LHCN-M2 (cell line): ENCODE measurements at places on chromosomes 2 and 18.
A peak's percentile ranks its signal among the peaks of the same experiment; 100 is the strongest.

DNA sequence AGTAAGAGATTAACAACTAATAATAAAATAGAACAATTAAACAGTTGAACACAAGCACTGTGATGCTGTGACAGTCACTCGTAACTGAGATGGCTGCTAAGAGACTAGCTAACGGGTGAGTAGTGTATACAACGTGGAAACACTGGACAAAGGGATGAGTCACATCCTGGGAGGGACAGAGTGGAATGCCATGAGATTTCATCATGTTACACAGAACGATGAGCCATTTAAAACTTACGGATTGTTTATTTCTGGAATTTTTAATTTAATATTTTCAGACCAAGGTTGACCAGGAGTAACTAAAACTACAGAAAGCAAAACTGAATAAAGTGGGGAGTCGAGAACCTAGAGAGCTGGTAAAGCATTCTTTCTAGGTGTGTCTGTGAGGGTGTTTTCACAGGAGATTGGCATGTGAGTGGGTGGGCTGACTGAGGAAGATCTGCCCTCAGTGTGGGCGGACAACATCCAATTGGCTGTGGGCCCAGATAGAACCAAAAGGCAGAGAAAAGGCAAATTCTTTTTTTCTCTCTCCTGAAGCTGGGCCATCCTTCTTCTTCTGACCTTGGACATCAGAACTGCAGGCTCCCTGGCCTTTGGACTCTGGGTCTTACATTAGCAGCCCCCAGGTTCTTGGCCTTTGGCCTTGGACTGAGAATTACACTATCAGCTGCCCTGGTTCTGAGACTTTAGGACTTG, 14.6 kb downstream of the TMSB10 start:
- peak; percentile 98 for DNase-seq

GRCh38 chr2:159912580-159912979, 114.6 kb upstream of the CD302 start:
- DNase-seq, result no peak

- DNase-seq, result no peak
Measured at GRCh38 chr18:9325716-9326115, 8.9 kb upstream of the TWSG1 start.

DNA sequence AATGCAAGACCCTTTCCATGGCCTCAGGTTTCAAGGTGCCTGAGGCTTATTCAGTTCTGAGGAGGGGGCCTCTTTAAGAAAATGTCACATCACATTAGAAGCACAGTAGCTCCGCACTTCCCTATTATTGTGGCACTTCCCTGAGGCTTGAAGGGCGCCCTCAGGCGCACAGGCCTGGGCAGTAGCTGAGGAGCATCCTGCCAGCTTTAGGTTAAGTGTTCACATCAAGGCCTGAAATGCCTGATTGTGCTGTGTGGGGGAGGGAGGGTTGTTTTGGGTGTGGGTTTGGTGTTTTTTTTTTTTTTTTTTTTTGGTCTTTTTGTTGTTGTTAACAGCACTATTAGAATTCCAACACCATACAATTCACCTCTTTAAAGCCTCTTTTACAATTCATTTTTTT, 107.9 kb downstream of the CABLES1 start:
- no peak for DNase-seq

GRCh38 chr18:650428-650858, 7.0 kb upstream of the TYMS start:
- DNase-seq, result no peak

DNA sequence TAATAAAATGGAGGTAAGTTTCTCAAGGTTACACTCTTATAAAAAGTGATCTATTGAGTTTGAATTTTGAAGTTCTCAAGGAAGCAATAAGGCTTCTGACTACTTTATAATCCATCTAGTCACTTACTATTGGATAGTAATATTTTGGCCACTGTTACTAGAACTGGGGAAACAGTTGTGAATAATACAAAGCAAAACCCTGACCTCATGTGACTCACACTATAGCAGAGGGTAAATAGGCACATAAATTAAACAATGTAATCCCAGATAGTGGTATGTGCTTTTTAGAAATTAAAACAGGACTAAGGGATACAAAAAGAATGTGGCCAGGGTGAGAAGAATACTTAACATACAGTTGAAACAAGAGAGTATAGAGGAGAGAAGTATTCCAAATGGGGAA, 78.6 kb downstream of the CALCRL start:
- peak; percentile 24 for DNase-seq

GRCh38 chr2:41989501-41990180, 58.2 kb upstream of the PKDCC start:
- DNase-seq, result no peak

DNA sequence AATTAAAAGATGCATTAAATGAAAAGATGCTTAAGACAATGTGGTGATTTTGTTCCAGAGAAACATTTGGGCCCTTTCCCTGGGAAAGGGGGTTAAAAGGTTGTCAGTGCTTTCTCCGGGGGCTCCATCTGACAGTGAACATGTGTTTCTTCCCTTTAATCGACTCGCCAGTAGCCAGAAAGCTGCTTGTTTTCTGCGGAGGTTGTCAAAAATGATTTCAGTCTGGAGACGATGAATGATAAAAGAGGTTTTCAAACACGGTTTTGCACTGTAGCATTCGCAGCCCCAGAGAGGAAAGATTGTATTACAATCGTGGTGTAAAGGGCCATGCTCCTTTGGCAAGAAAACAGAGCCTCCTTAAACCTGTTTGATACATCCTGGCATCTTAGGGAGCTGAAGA, 111.5 kb upstream of the MEIS1 start:
- DNase-seq, result no peak

DNA sequence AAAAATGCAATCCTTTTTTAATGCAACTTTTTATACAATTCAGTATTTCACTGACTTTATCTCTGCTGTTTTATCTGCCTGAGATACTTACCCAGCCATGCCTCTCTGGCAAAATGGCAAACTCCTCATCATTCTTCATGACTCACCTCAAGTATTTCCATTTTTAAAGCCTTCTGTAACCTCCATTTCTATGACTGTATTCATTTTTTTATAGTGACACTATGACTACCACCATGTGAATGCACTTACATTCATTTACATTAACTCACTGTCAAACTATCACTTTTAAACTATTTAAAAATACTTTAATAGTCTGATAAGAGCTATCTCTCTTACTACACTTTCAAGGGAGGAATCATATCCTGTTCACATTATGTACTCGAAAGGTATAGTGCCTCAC, 99.4 kb upstream of the SCN7A start:
- DNase-seq, result peak; percentile 7

GRCh38 chr2:44549099-44549471, 187.3 kb downstream of the CAMKMT start:
- DNase-seq, result peak; percentile 92

DNA sequence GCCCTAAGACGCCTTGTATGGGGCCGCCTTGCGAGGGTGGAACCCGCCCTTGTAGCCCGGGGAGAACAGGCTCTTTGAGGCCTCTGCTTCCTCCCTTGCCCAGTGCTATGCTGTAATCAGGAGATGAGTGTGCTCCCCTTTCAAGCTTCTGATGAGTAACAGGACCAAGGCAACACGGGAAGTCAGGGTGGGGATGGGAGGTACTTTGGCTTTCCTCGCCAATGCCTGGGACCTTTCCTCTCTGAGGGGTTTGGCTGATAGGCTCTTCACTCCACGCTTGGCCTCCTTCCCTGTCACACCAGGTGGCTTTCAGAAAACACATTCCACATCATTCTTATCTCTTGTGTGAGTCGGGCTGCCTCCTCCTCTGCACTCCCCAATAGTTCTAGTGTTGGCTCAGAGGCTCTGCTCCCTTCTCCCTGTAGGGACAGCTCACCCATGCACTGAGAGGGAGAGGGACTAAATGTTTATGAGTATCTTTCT, 223.7 kb upstream of the TRIB2 start:
- DNase-seq, result peak; percentile 22

DNA sequence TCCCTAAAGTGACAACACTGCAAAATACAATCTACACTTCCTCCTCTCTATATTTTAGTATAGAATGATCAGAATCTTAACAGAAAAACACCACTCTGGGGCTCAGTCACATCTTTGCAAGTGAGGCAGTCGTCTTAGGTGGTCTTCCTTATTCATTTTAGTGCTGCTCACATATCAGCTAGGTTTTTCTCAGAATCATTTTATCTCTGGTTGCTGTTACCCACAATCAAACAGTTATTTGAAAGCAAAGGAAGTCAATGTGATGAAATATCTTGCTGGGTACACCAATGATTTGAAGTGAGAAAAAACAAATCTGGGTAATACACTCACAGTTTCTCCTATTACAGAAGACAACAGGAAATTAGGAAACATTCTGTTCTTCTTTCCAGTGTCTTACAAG, 275.2 kb downstream of the DSEL start:
- DNase-seq, result no peak

DNA sequence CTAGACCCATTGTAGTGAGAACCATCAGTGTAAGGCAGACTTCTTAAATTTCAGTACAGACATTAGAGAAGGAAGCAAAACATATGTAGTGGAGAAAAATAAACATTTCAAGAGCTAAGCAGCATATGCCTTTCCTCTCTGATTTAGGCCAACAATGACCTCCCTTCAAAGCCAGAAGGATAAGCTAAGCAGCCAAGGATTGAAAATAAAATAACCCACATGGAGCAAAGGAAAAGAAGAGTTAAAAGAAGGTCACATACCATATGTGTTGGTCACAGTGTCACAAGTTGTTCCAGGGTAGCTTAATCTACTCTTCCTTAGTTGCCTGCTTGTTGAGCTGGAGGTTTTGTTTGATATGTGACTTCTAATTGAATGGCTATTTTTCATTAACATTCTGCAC, 15.6 kb upstream of the LAMA1 start:
- DNase-seq, result peak; percentile 8

DNA sequence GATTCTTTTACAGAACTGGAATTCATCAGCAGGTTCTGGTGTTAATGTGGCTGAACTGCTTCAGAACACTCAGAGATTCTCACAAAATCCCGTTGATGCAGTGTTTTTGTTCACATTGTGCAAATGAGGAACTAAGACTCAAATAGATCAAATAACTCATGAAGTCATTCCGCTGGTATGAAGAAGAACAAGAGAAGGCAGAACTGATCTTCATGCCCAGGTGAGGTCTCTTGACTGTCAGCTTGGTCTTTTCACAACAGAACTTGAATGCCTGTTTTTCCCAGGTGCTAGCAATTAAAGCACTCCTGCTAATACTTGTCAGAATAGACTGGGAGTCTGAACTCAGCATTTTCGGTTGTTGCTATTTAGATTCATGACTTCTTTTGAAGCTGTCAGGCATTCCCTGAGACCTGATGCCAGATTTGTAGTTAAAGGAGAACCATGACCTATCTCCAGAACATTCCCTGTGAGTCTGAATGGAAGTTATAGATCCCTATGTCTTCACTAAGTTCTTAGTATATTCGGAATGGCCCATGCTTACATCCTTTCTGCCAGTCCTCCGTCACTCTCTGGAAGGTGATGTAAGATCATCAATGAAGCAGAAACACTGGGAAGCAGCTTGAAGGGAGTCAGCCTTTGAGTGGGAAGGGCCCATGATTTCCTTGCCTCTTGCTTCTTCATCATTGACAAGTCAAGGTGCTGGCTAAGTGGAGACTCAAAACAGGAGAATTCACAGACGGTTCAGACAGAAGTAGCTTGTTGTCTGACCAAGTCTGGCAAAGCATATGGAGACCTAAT, 155.7 kb downstream of the MTCL1 start:
- no peak for DNase-seq

- no peak for DNase-seq
Measured at GRCh38 chr2:154698721-154699574, 453 bp downstream of the KCNJ3 start.

GRCh38 chr2:218471982-218472381, 53.1 kb downstream of the VIL1 start:
- no peak for DNase-seq

DNA sequence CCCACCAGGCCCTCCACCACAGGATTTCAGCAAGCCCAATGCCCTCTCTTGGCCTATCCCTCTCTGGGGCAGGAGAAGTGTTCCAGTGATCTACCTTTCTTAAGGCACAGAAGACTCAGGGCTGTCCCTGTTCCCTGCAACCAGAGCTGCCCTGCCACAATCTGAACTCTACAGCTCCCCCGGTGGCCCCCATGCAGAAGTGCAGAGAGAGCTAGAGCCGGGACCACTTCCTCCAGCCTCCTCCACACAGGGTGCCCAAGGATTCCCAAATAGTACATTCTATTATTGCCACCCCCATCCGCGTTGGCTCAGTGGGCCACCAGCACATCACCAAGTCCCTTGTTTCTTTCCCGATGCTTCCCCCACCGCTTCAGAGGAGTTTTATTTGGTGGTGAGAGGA, 114.8 kb upstream of the PTPRM start:
- DNase-seq, result peak; percentile 12

DNA sequence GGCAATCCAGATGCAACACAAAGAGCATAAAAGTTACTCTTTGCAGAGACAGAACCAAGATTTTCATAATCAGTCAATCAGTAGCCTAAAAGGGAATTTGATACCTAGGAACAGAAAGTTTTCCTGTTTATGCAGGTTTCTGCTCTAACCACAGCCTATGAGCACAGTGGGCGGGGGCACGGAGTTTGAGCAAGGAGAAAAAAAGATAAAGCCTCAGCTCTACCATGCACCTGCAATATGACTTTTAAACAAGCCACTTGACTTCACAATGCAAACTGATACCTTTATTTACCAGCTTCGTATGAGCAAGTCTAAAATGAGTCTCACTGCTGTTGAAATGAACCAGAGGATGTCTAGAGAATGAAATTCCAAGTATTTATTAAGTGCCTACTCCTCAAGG, 5.6 kb upstream of the LRATD1 start:
- no peak for DNase-seq

DNA sequence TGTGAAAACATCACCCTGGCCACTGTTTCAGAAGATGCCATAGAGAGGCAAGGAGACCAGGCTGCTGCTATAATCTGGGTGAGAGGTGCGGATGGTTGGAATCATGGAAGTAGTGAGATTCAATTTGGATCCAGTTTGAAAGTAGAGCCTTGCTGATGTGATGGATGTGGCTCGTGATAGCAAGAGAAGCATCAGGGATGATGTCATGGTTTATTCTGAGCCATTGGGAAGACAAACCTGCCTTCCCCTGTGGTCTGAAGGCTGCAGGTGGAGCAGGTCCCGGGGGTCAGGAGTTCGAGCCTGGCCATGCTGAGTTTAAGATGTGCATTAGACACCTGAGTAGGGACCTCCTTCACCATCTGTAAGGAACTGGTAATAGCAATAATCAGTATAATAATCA, 49.6 kb upstream of the CHMP1B start:
- no peak for DNase-seq

- no peak for DNase-seq
Measured at GRCh38 chr2:6354546-6354945, 511.2 kb downstream of the CMPK2 start.

GRCh38 chr2:127061375-127062273, 45.3 kb downstream of the BIN1 start:
- no peak for DNase-seq

- no peak for DNase-seq
Measured at GRCh38 chr2:68603059-68603458, 40.3 kb upstream of the PROKR1 start.

DNA sequence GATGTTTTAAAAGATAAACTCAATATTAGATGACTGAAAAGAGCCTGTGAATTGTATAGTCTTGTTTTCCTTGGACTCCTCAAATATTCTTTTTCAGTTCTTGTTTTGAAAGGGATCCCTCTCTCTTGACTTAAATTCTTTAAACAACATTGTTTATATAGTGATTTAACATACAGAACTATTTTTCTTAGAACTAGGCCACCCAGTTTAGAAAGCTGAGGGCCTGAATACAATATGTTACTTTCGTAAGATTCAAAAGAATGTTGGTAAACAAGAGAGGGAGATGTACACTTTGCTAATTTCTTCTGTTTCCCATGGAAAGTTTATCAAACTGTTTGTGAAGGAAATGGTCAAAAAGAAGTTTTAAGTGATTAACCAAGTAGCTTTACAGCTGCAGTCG, 5.5 kb upstream of the TSPYL6 start:
- no peak for DNase-seq

- DNase-seq, result peak; percentile 84
Measured at GRCh38 chr2:9594366-9595054, 36.3 kb downstream of the YWHAQ start.
